ENCODE measurements at places on chromosomes 11 and 22.

DNA sequence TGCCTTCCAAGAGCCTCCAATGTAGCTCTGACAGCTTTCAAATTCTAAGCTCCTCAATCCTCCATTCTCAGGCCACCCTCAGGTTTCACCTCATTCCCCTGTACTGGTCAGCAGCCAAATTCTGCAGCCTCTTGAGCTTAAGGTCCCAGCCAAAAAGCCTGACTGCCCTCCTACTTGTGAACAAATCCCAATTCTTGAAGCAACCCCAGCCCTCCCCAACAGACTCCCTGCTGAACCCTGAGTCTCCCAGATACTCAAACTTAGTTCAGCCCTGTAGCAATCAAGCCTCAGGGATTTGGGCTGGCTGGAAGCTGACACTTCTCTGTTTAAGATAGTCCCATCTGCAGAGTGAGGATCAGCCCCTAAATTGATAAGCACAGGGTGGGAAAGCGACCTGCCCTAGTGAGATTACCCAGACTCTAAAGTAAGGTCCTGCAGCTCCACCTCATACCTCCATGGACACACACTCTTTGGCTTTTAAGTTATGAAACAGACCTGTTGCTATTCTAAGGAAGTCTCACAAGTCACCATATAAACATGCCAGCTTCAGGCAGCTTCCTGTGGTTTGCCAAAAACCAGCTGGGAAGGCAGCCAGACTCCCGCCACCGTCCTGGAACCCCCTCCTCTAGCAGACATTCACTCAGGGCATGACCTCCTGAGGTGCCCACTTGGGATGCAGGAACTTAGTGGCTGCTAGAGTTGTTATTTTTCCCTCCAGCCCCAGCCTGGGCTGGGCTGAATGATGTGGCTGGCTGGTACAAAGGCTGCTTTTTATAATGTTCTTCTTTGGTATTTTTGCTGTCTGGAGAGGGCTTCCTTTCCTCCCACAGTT is 82.5 kb upstream of the PICALM start:
- peak; percentile 39 for DNase-seq

GRCh38 chr11:119605137-119605665 is 123.8 kb downstream of the NECTIN1 start:
- DNase-seq = no peak

- no peak for DNase-seq
Measured at GRCh38 chr11:90704510-90704909, 481.7 kb upstream of the CHORDC1 start.

DNA sequence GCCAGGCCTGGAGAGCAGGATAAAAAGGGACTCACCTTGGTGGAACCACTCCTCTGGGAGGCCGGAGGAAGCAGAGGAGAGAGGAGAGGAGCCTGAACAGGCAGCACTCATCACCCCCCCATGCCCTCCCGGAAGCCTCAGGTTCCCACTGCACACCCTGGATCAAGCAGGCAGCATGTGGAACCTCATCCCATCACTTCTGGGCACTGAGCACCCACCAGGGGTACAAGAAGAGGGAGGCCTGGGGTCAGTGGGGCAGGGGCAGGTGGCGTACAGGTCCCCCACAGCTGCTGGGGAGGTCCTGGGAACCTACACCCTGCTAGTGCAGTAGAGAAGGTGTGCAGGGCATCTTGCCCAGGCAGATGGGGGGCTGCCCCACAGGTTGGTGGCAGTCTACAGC is 35.1 kb upstream of the TXNRD2 start:
- DNase-seq = no peak

- DNase-seq = no peak
Measured at GRCh38 chr11:34243600-34244464, 114.0 kb downstream of the ABTB2 start.

DNA sequence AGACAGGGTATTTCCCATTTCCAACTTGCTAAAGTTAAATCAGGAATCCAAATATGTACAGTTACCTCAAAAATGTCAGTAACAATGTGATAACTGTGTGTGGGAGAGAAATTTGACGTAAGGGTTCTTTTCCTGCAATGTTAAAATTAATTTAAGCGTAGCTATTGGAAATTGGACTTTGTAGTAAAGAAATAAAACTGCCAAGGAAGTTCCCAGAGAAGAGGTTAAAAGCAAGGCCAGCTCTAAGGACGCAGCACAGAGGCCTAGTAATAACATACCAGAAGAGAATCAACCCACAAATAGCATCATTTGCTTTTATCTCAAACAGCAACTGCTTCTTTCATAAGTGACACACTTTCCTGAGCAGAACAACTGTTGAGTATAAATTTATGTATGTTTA is 36.8 kb upstream of the GRIA4 start:
- no peak for DNase-seq

- no peak for DNase-seq
Measured at GRCh38 chr22:44464000-44464399, 34.0 kb downstream of the RTL6 start.

DNA sequence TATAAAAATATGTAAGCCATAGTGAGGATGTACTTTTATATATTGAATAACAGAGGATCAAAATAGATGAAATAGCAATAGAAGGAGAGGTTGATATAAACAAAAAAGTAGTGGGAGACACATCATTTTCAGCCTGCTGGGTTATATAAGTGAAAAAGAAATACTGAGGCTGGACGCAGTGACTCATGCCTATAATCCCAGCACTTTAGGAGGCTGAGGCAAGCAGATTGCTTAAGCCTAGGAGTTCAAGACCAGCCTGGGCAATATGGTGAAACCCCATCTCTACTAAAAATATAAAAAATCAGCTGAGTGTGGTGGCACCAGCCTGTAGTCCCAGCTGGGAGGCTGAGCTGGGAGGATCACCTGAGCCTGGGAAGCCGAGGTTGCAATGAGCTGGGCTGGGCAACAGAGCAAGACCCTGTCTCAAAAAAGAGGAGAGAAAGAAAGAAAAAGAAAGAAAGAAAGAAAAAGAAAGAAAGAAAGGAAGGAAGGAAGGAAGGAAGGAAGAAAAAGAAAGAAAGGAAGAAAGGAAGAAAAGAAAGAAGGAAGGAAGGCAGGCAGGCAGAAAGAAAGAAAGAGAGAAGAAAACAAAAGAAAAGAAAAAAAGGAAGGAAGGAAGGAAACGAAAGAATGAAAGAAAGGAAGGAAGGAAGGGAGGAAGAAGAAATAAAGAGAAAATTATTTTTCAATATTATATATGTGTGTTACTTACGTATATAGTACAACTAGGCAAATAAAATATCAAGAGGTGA is 7.0 kb upstream of the P2RY2 start:
- DNase-seq = no peak

DNA sequence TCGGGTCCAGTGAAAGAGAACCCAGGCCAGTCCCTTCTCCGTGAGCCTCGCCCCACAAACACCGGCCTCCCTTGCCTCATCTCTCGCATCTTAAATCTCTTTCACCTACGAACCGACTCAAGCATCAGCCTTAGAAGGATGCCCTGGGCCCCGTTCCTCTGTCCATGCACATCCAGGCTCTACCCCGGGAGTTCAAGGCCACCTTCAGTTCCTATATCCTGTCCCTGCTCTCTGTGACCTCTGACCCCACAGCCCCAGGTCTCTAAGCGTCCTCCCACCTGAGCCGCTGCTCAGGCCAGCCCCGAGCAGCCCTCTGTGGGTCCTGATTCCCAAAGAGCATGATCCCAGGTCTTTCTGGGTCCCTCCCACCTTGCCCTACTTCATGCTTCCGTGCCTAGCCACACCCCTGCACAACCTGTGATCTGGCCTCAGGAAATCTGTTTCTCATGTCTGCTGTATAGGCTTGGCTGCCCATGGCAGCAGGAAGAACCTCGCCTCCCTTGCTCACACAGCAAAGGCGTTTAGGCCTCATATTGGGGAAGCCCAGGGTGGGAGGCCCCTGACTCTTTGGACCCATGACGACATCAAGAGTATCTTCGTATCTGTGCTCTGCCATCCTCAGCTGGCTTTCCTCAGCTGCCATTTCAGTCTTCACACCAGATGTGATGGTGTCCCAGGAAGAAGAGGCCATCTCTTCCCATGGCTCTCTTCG is 77.5 kb upstream of the SEPTIN5 start:
- no peak for DNase-seq

DNA sequence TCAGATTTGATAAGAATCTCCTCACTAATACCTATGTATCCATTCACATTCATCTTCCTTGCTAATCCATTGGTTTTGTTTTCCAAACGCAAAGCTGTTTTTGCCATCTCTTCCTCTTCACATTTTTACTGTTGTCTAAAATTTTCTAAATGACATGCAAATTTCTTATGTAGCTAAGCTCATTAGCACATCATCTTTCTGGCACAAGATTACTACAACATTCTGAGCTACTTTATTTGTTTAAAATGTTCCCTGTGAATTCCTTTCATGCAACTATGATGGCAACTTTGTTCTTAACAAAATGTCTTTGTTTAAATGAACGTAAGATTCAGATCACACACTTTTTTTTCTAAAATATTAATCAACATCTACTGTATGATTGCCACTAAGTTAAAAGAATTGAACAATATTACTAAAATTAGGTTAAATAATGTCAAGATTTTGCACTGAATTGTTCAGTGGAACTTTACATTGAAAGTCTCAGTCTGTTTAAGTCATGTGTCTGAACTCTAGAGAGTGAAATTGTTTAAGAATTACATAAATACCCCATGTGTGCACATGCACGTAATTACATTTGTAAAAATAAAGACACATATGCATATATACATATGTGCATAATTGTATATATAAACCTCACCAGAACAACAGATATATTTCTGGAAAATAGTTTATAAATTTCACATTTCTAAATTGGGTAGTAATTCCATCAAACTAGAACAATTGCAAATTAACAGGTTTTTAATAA is 688.4 kb downstream of the CNTN5 start:
- DNase-seq = no peak

GRCh38 chr11:20134991-20135736 is 25.1 kb downstream of the DBX1 start:
- DNase-seq = no peak

DNA sequence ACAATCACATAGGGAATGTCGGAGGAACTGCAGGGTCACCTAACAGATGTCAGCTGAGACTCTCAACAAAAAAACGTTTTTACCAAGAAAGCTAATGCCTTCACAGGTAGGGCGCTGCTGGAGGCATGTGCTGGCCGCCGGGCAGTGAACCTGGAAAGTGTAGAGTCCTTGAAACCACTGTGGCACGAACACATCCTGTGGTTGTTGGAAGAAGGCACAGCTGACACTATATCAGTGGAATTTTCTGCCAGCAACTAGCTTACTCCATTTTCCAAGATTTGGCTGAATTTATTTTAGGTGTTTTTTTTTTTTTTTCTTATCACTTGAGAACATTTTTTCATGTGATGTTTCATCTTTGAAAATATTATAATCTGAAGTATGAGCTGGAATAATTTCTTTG is 14.2 kb downstream of the TRMU start:
- peak; percentile 27 for DNase-seq

DNA sequence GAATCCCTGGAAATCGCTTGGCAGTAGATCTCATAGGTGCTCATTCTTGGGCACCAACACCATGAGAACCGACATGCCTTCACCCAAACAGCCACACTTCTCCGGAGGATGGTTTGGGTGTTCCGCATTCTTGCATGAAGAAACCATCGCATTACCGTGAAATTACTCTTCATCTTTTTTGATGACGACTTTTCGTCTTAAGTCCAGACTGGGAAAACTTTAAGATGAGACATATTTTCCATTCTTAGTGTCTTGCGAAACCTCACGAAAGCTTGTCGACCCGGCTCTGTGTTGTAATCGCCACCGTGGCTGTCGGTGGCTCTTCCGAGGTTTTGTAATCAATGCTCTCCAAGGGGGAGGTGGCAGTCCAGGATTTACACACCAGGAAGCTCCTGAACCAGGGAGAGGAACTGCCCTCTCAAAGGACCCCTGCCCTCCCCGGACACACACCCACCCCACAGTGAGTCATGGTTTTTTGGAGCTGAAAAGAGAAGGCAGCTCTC is 1.7 kb downstream of the TOM1 start:
- DNase-seq = no peak

DNA sequence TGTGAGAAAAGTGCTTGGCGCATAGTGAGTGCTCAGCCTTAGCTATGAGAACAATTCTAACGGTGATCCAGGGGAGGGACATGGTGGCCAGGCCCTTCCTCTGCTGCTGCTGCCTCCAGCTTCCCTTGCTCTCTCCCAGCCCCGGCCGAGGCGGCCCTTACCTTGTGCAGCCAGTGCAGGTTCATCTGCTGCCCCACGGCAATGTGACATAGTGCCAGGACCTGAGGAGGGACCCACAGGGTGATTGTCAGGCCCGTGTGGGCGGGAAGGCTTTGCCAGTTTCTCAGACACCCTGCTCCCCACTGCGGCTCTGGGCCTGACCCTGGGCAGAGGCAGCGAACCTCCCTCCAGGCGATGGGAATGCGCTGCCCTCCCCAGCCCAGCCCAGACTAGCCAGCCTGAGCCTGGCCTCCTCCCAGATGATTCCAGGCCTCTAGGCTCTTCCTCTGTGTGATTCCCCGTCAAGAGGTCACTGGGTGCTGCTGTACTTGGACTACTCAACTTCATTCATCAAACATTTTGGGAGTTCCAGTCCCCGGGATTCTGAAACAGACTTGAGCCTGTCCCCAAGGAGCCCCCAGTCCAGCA is 23.7 kb upstream of the KLHL35 start:
- DNase-seq = no peak

DNA sequence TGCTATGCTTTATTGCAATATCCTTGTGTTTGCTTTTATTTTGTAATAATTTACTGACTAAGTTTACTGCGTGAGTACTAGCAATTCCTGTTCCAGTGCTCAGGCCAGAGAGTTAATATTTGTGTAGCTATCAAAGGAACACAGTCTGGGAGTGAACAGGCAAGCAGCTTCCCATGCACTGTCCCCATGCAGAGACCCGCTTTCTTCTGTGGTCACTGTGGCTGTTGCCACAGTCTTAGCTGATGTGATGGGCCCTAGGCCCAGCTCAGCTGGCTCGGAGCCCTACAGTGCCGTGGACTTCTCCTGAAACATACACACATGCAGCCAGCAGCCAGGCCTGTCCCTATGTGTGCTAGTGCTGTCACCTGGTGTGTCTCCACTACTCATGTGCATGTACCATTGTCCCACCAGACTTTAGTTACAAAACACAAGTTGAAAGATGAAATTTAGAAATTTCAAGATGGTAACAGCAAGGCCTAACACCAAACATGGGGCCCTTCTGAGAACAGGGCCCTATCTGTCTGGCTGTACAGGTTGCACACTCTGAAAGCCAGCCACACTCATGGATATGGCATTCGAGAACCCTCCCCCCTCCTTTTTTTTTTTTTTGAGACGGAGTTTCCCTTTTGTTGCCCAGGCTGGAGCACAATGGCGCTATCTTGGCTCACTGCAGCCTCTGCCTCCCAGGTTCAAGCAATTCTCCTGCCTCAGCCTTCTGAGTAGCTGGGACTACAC is 12.3 kb upstream of the SCUBE2 start:
- no peak for DNase-seq

DNA sequence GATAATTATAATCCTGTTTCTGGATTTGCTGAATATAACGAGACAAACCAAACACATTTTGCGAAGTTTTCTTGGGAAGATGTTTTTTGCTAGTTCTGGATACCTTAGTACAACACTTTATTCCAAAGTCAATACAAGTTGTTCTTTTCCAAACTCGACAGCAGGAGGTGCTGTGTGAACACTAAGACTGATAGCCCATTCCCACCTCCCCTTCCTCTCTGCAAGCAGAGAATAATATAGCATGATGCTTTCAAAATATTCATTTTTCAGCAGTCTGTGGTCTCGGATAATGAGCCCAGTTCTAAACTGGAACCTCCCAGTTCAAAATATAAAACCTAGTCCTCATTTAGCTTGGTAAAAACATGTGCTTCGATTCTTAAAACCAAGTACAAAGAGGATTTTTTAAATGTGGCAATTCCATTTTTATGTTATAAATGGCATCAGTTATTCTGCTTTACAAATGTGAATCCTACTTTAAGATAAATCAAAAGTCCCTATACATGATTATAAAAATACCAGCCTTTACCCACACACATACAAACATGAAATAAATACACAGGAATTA is 129.1 kb downstream of the DCDC1 start:
- no peak for DNase-seq
